Progenitor cell of endocrine pancreas (in vitro differentiated cells): ENCODE measurements at places on chromosomes 3 and 15.

- no peak for DNase-seq
These were observed 16.7 kb upstream of the MEIS2 start for GRCh38 chr15:37117030-37117429.

DNA sequence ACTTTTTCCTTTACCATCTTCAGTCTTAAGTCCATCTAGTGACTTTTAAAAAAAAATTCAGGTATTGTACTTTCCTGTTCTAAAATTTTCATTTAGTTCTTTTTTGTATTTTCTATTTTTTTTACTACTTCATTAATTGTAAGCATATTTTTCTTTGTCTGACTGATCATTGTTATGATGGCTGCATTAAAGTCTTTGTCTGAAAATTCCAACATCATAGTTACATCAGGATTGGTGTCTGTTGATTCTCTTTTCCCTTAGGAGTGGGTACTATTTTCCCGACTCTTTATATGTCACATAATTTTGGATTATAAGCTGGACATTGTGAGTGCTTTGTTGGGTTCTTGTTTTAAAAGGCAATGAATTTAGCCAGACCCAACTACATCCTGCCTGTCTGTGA lies 34.9 kb upstream of the POLR2M start:
- DNase-seq = no peak

- DNase-seq = no peak
These were observed 149.1 kb upstream of the SPRED1 start for GRCh38 chr15:38103564-38103963.

- DNase-seq = no peak
These were observed 556 bp downstream of the CHP1 start for GRCh38 chr15:41231422-41232226.

DNA sequence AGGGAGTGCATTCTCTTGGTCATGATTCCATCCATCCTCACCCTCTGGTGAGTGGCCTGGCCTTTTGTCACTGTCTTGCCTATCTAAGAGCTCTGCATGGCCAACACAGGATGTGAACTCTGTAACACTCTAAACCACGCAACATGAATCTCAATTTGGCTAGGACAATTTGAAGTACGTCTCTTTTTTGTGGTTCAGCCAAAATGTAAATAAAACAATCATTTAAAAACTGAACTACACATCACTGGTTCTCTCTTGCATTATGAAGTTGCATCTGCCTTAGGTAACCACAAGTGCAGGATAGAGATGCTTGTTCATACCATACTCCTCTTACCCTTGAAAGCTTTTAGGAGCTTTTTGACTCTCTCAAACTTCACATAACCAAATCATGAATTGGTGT lies 27.3 kb downstream of the CCR3 start:
- no peak for DNase-seq

DNA sequence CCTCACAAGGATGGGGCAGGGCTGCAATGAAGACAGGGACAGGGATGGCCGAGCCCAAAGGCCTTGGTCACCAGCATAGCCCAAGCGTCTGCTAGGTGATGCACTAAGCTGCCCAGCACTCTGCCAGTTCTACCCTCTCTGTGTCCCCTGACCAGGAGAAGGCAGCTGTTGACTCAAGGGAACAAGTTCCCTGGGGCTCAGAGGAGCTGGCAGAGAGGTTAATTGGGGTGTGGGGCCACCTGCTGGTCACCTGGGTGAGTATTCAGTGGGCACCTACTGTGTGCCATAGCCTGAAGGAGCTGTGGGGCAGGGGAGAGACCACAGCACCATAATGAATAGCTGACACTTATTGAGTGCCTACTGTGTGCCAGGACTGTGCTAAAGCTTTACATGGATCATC lies 22.0 kb upstream of the DOCK3 start:
- no peak for DNase-seq

DNA sequence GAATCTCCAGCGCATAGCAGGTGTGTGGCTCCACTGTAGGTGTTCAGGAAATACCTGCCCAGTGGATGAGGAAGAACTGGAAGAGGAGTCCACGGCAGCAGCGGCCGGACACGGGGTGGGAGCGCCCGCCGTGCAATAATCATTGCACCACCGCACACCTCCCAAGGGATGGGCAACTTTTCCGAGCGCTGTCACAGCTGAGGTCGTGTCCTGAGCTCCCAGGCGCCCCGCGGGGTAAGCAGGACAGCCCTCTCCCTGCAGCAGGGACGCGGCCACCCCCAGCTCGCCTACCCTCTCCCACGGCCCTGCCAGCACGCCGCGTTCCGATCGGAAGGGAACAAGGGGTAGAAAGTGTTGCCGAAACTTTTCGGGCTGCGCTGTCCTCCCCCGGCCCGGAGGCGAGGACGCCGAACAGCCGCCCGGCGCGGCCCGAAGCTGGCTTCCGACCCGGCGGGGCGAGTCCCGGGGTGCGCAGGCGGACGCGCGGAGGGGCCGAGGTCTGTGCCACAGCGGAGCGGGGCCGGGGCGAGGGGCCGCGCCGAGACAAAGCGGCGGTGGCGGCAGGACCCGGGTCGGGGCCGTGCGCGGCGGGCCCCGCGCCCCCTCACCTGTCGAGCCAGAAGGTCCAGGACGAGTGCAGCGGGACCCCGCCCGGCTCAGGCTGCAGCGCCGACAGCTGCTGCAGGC lies 475 bp downstream of the EIF4E3 start:
- DNase-seq = peak; percentile 41

- no peak for DNase-seq
These were observed 241.1 kb downstream of the ZNF385D start for GRCh38 chr3:21509731-21510470.

- no peak for DNase-seq
These were observed 16.9 kb upstream of the SEMA4B start for GRCh38 chr15:90184119-90184785.

DNA sequence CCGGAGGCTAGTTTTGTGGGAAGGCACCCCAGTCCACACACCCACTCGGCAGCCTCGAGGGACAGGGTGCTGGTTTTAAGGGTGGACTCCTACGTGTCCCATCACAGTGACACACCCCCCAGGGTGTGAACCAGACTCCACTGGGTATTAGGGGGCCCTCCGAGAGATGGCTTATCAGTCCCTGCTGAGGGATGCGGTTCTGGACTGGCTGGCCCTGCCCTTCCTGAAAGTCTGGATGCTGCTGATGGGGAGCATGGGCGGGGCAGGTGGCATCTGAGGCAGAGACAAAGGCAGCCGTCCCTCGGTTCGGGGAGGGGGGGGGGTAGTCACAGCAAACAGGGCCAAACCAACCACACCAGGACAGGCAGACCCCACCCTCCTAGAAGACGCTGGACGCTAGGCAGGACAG lies 939 bp upstream of the ULK3 start:
- DNase-seq = no peak

DNA sequence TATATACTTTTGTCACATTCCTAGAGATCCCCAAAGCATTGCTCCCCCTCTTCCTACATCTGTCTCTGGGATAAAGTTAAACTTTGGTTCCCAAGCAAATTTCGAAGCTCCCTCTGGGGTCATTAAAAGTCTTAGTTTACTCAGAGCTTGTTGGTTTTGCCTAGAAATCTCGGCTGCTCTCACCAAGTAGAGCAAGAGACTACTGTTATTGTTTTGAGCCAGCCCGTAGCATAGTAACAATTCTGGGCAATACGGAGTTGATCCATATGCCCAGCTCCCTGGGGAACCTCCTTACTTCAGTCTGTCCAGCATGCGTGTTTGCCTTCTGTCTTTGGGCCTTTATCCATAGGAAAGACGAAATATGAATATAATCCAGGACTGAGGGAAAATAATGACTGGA lies 10.0 kb upstream of the P3H2 start:
- DNase-seq = no peak

- DNase-seq = no peak
These were observed 164.9 kb downstream of the ROBO2 start for GRCh38 chr3:77204788-77205187.
